Cardiac muscle cell (in vitro differentiated cells and primary cell): ENCODE measurements at places on chromosomes 4 and X. TPM values are rescaled to one million over a fixed set of nuclear protein-coding genes. Genes with fewer than 3 reads are reported as not detected.

DNA sequence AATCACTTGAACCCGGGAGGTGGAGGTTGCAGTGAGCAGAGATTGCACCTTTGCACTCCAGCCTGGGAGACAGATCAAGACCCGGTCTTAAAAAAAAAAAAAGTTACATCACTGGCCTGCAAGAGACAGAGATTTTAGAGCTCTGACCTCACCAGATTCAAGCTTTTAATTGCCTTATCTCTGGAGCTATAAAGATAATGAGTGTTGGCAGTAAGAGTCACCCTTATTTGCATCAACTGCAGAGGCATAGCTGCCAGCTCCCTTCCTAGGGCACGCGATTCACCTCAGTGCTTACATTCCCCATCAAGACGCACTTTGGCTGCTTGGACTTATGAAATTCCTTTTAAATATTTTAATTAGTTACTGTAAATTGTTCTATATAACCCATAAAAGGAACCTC is 12.5 kb upstream of the SPATA4 start:
- no peaks in the 10 kb centered on the region for H3K4me1 ChIP-seq
- no peak for DNase-seq
- H3K27ac ChIP-seq = no peak overlapping the region
- no peaks in the 10 kb centered on the region for H3K27me3 ChIP-seq
- H3K4me3 ChIP-seq = no peak overlapping the region

Gene RRH
- polyA plus RNA-seq = 0.15 TPM in 2 replicates

- peaks cover 2% of the 10 kb centered on the region for H3K4me1 ChIP-seq
- DNase-seq = no peak
- no peak overlapping the region for H3K27ac ChIP-seq
- no peaks in the 10 kb centered on the region for H3K36me3 ChIP-seq
Measured at GRCh38 chr4:174524242-174524641, 2.0 kb upstream of the HPGD start.

GRCh38 chr4:54843946-54844345 is 186.2 kb downstream of the KIT start:
- H3K4me3 ChIP-seq = no peak overlapping the region
- peaks cover 18% of the 10 kb centered on the region for H3K27me3 ChIP-seq
- no peaks in the 10 kb centered on the region for H3K4me1 ChIP-seq
- no peaks in the 10 kb centered on the region for H3K36me3 ChIP-seq
- no peak for DNase-seq

- H3K4me3 ChIP-seq = no peak overlapping the region
- H3K27ac ChIP-seq = peak overlapping the region; percentile 54
- peak; percentile 18 for DNase-seq
- peaks cover 4% of the 10 kb centered on the region for H3K4me1 ChIP-seq
Measured at GRCh38 chr4:186624951-186625350, 69.6 kb upstream of the MTNR1A start.

DNA sequence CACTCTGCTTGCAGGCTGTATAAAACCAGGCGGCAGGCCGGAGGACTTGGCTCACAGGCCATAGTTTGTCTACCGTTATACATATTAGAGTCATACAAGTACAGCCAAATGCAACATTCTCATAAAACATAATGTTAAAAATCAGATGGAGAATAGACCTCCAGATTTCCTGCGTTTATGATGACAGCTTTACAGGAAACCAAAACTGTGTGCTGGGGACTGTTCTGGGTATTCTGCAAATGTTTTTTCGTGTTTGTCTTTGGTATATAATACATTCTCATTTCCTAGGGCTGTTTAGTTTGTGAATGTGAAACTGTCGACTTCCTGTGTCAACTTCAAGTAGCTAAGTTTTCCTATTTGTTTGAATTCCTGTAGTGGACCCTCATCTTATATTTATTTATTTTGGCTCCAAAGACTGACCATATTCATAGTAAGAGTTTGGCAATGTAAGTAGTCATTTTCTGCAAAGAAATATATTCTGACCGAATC is 79.5 kb upstream of the FAM9C start:
- H3K27me3 ChIP-seq = no peaks in the 10 kb centered on the region
- no peak overlapping the region for H3K27ac ChIP-seq
- H3K36me3 ChIP-seq = no peaks in the 10 kb centered on the region
- DNase-seq = peak; percentile 35
- H3K4me1 ChIP-seq = no peaks in the 10 kb centered on the region

GRCh38 chrX:101977106-101977505 is 45.3 kb upstream of the ZMAT1 start:
- DNase-seq = no peak
- no peaks in the 10 kb centered on the region for H3K36me3 ChIP-seq
- no peaks in the 10 kb centered on the region for H3K27me3 ChIP-seq
- H3K27ac ChIP-seq = no peak overlapping the region

Gene FGFR3
- 39.2 and 40.9 TPM in 2 replicates for polyA plus RNA-seq
